ENCODE measurements at places on chromosomes 4 and X.

DNA sequence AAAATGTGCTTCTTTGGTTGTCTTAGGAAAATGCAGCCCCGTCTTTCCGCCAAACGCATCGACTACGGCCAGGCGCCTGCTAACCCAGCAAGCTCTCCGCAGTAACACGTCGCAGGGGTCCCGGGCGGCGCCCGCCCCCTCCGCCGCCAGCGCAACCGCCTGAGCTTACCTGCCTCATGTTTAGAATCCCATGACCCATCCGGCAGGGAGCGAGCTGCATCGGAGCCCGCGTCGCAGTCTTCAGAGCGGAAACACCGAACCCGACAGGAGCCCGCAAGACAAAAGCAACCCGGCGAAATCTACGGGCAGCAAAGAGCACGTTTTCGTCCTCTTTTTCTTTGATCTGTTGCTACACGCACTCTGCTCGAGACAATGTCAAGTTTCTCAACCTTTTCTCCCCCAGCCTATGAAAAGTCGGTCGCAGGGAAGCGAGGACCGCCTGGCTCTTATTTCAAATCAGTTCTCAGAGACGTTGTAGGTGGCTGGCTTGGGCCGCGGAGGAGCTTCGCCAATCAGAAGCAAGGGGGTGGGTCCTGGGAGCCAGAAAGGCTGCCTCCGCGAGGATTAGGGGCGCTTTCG lies at the start of gene MID1:
MID1 (minus strand) TSS at position 465 of the 579 bp plus-strand sequence. CDS start 53,038 bp downstream, outside the sequence.
- no peak for DNase-seq

DNA sequence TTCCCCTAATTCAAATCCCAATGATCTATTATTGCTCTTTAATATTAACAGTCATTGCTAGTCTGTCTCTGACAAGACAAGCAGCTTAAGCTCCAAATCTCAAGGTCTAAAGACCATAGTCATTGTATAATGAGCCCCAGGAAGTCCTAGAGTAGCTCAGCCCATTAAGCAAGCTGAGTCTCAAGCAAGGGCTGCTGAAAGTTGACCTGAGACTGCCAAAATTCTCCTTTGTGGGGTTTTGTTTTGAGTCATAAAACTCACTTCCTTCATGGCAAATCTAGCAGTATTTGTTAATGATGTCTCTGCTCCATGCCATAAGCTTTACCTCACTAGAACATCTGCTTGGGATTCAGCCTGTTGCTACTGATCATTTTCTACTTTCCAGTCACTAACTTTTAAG lies 313.2 kb downstream of the ANTXR2 start:
- DNase-seq = no peak

DNA sequence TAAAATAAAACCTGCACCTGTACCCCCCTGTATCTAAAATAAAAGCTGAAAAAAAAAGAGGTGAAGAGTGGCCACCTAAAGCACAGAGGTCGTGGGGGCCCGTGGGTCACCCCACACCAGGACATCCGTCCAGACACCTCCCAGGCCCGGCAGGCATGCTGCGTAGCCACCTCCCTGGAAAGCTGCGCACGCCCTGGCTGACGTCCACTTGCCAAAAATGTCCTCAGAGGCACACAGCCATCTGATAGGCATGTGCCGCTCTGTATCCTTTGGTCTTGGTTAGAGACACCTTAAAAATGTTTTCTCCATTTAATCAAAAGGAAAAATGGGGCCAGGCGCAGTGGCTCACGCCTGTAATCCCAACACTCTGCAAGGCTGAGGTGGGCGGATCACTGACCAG lies 17.7 kb downstream of the FAM53A start:
- DNase-seq = no peak

- no peak for DNase-seq
These were observed 10.1 kb upstream of the ADH1A start for GRCh38 chr4:99300934-99301333.

GRCh38 chrX:82237328-82237727 lies 1035.4 kb downstream of the SH3BGRL start:
- no peak for DNase-seq

DNA sequence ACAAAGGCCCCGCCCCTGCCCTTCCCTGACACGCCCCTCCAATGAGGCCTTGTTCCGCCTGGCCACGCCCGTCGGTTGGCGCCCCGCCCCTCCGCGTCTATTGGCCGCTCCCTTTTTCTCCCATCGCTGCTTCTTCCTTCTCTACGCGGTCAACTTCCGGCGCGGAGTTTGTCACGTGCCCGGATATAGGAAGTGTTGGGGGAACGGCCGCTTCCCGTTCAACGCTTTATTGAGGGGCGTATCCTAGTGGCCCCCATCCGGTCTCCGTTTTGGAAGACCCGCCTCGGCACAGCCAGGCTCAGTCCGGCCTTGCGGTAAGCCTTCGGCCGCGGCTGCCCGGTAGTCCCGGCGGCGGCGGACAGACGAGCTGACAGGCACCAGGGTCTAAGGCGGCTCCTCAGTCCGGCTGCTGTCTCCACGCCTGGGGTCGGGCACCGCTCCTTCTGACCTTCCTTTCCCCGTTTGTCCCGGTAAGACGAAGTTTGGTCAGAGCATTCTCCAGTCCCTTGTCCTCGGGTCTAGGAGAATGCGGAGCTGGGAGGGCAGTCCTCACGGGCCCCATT lies at the start of gene EXOC1:
EXOC1 (plus strand) TSS at position 165 of the 563 bp plus-strand sequence. CDS start 4,676 bp downstream, outside the sequence.
- peak; percentile 96 for DNase-seq

DNA sequence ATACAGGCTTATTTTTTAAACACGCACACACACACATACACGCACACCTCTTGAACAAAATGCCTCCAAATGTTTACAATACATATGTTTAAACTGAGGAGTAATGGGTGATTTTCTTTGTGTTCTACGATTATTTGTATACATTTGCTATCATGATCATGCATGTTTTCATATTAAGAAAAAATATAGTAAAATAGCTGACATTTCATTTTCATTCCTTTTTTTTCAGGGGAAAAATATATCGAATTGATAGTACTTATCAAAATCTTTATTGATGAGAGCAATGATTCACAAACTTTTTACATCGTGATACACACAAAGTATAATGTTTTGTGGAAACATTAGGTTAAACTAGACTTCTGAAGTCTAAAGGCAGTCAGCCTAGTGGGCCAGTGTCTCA lies 618.9 kb downstream of the TECRL start:
- DNase-seq = no peak
